CD4-positive, alpha-beta T cell treated with Interleukin-1 beta for 1 hour (primary cell): ENCODE measurements at places on chromosomes 4 and X.
A peak's percentile ranks its signal among the peaks of the same experiment; 100 is the strongest.

- DNase-seq, result no peak
These were observed 2.6 kb downstream of the NSD2 start for GRCh38 chr4:1873776-1874175.

GRCh38 chr4:8855818-8856245, 15.8 kb downstream of the HMX1 start:
- DNase-seq, result no peak

DNA sequence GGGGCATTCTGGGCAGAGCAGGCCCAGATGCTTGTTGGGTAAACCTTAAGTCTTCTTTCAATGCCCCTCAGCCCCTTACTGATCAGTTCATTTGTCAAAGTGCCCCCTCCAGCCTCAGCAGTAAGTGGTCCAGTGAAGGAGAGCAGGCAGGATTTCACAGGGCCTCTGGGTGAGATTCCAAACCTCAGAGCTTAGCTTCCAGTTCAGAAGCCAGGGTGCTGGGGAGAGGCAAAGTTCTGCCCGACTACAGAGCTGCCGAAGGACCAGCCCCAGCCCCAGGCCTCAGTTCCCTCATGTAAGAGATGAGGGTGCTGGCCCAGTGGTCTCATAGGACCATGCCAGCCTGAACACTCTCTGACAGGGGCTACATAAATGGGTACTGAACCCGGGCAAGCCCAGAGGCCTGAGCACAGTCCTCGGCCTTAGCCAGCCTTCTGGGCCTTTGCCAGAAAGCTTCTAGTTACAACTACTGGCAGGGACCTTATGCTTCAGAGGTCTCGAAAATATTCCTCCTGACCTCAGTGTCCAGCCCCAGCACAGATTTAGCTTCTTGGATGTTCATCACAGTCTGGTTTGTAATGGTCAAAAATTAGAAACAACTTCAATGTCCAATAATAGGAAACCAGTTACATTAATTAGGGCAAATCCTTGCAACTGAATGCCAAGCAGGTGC, 851 bp upstream of the RIPPLY1 start:
- DNase-seq, result no peak

DNA sequence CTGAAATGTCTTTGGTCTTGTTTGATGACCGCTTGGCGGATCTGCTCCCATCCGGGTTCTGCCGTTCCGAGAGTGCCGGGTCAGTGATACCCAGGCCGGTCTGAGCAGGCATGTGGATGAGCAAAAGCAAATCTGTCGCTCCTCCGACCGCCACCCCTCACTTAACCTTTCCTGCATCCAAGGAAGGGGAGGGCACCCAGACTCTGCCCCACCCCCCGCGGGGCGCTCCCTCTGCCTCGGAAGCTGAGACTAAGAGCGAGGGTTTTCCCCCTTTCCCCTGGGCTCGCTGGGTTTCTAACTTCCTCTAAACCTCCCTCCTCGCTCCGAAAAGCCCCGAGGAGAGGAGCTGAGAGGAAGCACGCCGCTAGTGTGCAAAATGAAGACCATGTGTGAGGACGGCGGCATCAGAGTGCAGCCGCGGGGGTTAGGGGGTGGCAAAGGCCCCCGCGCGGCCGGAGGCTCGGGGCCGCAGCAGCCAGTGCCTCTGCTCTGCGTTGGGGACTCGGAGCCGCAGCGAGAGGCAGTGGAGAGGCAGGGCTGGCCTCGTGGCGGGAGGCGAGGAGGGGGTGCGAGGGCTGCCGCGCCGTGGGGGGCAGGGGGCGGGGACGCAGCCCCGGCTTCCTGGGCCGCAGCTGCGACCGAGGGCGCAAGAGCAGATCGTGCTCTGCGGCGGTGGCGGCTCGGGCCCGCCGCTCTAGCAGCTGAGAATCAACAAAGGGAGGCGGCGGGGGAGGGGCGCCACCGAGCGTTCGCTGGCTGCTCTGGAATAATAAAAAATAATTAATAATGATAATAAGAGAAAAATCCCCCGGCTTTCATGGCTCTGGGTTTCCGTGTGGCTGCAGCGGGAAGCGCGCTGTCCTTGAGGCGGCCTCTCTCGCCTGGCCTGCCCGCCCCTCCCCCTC, 55.8 kb upstream of the BCOR start:
- DNase-seq, result peak; percentile 64

DNA sequence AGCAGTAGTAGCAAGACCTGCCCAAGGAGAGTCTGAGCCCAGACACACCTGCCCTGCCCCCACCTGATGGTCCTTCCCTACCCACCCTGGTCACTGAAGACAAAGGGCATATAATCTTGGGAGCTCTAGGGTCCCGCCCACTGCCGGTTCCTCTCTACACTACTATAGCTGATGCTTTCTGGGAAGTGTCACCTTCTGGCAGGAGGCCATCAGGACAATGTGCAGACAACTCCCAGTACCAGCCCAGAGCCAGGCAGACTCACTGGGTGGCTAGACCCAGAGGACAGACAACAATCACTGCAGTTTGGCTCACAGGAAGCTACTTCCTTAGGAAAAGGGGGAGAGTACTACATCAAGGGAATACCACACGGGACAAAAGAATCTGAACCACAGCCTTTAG, 312.7 kb downstream of the SPRY1 start:
- no peak for DNase-seq

DNA sequence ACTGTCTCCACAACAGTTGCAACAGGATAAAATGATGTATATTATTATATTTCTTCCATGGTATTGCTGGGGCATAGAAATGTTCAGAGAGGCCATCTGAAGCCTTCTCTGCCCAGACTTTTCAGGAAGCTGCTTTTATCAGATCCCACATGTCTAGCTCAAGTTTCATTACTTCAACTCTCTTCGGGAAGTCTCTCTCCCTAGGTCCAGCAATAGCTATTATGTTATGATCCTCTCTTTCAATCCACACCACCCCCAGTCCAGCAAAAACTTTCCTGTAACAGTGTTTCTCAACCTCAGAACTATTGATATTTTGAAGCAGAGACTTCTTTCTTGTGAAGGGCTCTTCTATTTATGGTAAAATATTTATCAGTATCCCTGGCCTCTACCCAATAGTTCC, 44.9 kb downstream of the CXCL1 start:
- DNase-seq, result no peak

- no peak for DNase-seq
These were observed 6.8 kb upstream of the ANAPC4 start for GRCh38 chr4:25370242-25370641.

DNA sequence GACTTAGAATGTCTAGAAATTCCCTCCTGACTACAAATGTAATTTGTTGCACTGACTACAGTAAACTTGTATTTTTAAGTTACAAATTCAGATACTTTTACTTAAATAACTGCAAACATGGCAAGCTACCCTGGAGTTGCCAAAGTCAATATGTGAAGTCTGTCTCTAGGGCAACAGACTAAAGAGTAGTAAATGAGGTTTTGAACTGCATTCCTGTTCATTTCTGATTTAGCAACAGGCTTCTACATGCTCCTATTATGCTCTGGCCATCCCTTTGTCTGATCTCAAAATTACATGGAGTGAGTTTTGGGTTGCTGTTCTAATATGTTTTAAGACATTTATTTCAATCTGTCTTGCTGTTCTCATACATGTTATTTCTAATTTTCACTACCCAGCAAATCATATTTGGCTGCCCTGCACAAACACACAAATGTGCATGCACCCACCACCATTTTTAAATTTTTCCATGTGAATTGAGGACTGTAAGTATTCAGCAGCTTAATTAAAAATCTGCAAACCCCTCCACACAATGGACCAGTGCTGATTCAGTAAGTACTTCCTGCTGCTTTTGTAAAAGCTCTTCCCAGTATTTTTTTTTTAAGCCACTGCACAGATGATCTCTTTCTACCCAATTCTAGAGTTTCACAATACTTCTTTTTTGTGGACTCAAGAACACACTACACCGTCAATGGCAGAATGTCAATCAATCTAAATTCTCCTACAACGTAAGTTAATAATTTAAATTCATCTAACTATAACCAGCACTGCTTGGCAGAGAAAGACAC, 26.7 kb downstream of the SH3RF1 start:
- DNase-seq, result no peak

GRCh38 chrX:790783-791360, 160.3 kb downstream of the SHOX start:
- no peak for DNase-seq

DNA sequence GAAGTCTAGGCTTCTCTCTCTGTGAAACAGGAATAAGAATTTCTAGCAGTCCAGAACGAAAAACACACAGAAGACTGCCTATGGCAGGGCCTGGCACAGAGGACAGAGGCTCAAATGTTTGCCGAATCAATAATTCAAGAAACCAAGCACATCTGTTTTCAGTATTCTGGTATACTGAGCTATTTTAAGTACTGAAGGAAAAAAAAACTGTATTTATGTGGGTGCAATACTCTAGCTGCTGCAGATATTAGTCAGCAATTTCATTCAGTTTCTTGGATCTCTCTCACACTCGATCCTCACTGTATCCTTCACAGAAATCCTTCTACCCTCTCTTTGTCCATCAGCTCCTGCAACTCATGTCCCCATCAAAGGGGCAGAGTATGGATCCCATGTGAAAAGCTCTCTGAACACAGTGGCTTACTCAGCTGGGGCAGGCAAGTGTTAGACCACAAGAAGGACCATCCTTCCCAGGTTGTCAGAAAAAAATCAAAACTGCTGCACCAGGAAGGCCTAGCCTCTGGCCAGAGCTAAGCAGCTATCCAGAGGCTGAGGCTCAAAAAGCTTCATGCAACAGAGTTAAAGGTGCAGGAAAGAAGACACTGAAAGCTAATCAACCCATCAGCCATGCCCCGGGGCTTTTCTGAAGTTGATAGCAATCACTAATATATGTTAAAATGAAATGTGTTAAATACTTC, 9.1 kb upstream of the USO1 start:
- DNase-seq, result no peak

DNA sequence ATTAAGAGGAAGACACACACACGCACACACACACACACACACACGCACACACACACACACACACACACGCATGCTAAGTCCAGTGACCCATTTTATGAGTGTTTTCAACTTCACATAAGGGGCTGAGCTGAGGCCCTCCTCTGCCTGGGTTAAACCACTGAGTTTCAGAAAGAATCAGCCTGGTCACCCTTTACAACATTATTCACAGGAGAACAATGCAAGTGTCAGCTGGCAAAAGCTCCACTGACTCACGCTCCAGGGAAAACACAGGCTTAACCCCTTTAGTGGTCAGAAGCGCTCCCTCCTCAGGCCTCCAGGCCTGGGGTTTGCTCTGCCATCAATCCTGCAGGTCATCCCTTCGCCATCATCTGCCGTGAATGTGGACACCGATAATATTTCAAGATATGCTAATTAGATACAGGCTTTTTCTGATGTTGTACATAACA, 46.9 kb downstream of the ACOX3 start:
- no peak for DNase-seq
